ENCODE measurements at places on chromosomes 12 and 14.

GRCh38 chr14:23442721-23443356 is 7.4 kb upstream of the MYH7 start:
- no peak for DNase-seq

DNA sequence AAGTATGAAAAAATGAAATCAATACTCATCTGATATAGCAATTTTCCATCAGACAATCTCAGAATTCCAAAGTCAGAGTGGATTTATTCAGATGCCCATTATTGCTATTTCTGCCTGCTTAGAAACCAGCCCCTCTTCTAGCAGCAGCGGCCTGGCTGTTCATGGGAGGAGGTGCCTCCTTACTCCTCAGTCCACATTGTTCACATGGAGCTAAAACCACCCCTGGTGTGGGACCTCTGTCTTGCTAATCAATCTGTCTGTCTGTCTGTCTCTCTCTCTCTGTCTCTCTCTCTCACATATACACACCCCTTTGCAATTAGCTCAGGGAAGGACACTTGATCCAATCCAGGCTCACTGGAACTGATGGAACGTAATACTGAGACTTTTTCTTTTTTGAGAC is 176.1 kb downstream of the APAF1 start:
- DNase-seq, result no peak

DNA sequence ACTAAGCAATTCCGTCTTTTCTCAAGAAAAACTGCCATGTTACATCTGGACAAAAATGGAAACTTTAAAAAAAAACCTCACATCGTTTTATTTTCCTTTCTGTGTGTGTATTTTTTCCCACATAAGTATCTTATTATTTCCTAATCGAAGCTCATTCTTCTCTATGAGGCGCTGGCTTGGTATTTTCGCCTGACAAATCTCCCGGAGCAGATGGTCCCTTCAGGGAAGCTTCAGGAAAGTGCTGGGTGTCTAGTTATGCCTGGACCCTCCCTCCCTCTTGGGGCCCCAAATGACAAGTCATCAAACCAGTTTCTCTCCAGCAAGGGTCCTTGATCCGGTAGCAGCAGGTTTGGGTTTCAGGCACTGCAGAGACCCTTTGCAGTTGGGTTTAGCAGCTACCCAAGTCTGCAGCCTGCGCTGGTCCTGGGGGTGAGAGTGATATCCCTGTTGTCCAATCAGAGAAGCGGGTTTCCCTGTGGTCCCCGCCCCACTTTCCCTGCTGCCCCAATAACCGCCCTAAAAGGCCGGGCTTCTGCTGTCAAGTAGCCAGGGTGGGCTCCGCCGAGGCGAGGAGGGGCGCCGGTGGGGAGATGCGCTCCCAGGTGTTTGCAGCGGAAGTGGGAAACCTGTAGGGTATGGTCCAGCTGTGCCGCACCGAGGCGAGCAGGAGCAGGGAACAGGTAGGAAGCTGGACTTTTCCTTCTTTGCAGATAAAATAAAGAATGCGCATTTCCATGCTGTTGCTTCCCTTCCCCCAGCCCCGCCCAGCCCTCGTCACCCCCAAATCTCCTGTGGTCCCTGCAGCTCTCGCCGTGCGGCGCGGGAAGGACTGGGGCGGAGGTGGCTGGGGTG is at the start of gene CNTN1:
CNTN1 (plus strand) TSS at position 527 of the 852 bp plus-strand sequence.
- no peak for DNase-seq

- no peak for DNase-seq
Measured at GRCh38 chr14:54169254-54169924, 212.8 kb upstream of the BMP4 start.

DNA sequence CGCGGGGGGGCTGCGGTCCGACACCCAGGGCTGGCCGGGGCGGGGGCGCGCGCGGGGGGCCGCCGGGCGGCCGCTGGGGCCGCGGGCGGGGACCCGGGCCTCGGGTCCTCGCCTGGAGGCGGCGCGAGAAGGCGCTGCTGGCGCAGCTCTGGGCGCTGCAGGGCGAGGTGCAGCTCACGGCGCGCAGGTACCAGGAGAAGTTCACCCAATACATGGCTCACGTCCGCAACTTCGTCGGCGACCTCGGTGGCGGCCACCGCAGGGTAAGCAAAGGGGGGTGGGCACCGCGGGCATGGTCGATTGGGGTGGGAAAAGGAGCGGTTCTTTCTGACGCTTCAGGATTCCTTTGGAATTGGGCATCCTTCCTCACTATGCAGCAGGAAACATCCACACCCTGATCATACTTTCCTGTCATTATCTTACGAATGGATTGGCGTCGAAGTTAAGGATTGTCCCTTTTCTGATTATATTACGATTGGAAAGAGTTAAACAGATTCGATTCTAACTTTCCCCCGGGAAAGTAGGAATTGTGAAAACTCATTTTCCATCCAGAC is 798 bp downstream of the PDZRN4 start:
- DNase-seq, result no peak

GRCh38 chr12:88623777-88624548 is 43.7 kb upstream of the KITLG start:
- DNase-seq, result no peak

GRCh38 chr14:104513641-104514046 is 65.9 kb upstream of the C14orf180 start:
- DNase-seq, result no peak

DNA sequence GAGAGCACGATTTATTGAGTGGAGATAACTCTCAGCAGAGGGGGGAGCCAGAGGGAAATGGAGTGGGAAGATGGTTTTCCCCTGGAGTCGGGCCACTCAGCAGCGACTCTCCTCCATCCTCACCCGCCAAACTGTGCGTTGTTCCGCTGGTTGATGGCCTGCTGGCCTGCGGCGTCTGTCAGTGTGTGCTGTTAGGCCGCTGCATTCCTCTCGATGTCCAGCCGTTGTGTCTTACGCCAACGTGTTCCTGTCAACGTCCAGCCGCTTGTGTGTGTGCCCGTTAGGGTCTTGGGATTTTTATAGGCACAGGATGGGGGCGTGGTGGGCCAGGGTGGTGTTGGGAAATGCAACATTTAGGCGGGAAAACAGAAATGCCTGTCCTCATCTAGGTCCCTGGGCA is 69.2 kb downstream of the PTPRQ start:
- no peak for DNase-seq

DNA sequence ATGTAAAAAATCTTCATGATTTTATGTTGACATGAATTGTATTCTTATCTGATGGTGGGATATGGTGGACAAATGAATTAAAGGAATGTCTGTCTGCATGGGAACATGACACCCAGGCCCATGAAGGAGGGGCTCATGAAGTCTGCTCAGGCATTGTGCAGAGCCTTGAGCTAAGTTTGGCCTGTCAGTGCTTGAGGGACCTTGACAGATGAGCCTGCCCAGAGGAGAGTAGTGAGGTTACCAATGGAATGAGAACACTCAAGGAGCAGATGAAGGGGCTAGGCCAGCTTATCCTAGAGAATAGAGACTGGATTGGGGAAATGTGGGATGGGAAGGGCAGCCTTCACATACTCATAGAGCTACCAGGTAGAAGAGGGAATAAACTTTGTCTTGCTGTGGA is 68.8 kb downstream of the TMX1 start:
- DNase-seq, result no peak

GRCh38 chr12:127570793-127571360 is 696.1 kb upstream of the TMEM132C start:
- DNase-seq, result no peak

GRCh38 chr12:50579757-50580267 is 75.0 kb downstream of the DIP2B start:
- DNase-seq, result no peak

DNA sequence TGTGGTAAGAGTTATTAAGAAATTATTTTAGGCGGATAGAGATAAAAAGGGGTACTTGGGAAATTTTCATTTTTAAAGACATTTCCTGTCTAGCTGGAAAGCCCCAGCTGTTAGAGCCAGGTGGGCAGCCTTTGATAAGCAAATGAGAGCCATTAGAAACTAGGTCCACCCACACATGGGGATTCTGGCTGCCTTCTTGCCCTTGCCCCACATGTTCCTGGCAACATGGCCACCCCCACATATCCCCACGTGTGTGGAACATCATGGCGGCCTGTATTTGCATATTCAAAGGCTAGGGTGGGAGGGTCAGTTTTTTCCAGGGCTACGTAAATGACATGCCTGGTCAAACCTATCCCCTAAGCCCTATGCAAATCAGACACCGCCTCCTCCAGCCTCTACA is 1382.1 kb downstream of the AACS start:
- DNase-seq, result no peak

DNA sequence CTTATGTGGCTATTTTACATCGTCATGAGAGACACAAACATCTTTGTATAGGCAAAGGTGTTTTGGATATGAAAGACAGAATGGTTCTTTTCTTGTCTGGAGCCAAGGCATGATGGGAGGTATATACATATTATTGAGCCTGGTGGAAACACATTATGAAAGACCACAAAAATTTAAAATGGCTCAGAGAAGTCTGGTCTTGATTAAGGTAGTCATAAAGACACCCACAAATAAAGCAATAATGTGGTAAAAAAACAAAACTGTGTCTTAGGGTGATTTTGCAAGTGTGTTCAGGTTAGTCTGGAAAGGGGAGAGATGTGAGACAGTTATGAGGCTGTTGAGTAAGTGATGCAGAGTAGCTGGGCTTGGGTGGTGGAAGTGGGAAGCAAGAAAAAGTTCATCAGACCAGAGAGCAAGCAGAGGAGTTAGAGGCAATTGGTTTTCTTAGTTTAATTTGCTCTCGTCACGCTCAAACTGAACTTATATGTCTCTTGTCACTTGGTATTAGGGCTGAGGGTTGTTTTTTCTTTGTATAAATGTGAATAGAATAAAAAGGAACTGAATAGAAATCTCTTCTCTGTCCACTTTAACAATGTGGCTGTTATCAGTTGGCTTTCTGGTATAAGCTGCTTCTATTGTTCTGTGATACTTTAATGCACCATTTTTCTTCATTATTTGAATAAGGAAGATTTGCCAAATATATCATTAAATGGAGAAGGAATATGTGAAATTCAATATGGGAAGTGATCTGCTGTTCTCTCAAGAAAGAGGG is 115.0 kb downstream of the AKAP6 start:
- DNase-seq, result no peak

- no peak for DNase-seq
Measured at GRCh38 chr14:62709773-62710172, 335.5 kb downstream of the KCNH5 start.

GRCh38 chr12:128698301-128698972 is 125.3 kb downstream of the SLC15A4 start:
- DNase-seq, result no peak

DNA sequence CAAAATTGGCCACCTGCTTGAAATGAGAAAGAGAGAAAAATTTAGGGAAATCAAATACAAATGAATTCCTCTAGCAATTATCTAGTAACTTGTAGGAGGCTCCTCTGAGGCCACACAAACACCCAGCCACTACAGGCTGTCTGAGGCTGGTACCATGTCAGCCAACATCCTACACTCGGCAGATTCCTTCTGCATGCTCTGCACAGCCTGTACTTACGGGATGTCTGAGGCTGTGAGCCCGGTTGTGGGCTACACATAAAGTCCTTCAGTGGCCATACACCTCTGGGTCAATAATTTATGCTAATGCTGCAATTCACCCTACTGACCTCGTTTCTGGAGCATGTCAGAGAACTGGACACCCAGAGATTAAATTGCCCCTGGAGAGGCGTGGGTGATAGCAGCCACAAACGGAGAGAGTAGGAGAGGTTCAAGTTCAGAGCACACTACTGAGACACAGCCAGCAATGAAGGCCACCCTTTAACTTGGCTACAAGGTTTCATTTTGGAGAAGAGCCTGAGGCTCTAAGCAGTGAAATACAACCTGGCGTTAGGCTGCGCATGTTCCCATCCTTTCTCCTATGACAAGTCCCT is 28.9 kb downstream of the WSCD2 start:
- DNase-seq, result no peak

DNA sequence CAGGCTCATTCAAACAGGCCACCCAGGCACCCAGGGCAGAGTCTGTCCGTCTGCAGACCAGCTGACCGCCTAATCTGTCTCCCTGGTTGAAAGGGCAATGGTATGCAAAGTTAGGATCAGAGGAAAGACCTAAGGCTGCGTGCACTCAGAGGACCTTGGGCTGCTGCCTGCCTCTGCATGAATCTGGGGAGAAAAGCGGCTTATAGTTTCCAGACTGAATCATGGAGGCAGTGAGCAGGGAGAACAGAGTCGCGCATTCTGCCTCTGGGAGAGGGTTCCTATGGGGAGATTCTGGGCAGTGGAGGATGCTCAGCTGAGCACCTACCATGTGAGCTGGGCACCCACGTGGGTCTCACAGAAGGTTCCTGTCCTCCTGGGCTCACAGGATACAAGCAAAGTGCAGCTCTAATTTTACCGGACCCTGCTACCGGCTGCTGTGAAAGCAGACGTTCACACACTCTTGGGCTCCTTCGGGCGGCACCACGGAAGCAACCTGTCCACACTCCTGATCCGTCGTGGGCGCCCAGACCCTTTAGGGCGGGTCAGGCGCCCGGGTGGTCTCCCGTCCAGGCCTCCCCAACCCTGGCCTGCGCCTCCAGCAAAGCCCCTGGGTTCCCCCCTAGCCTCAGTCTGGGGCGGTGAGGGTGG is 772 bp downstream of the SCARB1 start:
- no peak for DNase-seq

DNA sequence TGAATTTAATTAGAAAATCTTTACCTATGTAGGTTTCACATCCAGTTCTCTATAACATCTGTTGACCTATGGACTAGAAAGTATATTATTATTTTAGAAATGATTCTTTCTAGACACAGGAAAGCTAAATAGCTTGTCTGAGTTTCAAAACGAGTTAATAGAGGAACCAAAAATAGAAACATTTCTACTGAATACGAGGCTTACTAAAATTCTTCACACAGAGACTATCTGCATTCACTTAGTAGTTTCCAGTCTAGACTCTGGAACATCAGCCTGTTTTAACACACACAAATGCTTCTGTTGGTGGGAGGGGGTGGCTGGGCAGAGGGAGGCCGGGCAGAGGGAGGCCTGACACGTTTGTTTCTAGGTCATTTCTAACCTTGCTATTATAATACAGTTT is 29.7 kb downstream of the RGS6 start:
- DNase-seq, result no peak

DNA sequence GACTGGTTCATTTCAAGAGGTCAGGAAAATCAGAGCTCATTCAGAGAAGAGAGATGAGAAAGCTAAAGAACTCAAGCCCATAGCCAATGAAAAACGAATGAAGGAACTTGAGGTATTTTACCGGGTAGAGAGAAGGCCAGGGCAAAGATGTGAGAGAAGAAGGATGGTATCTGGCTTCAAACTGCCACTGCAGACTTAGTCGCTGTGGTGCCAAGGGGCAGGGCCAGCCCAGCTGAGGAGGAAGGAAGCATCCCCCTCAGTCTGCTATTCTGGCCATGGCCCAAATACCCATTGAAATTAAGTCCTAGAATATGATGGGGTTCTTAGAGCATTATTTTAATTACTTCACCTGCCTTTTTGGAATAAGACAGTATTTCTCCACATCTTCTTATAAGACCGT is 69.2 kb downstream of the ANO2 start:
- DNase-seq, result no peak

- DNase-seq, result no peak
Measured at GRCh38 chr12:129826273-129826672, 77.6 kb downstream of the TMEM132D start.
